ENCODE measurements at places on chromosomes 12 and 14.

- DNase-seq: no peak
These were observed 277.6 kb upstream of the PLEKHG7 start for GRCh38 chr12:92425165-92425564.

DNA sequence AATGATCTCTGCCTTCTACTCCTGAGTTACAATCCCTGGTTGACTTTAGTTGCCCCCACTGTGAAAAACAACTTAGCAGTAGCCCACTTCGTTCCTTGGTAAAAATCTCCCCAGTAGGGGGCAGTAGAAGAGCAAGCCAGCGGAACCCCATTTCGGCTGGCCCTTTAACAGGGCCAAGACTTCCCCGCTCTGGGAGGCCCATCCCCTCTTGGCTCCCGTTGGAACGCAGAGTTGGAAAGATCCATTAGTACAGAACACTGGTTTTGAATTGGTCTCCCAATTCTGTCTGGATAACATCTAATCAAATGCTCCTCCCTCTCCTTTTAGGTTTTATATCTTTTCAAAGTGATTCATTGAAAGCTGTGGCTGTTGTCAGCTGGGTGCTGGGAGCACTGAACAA lies 1133.3 kb downstream of the BCL11B start:
- peak; percentile 44 for DNase-seq

- DNase-seq: no peak
These were observed 102.5 kb downstream of the SLC41A2 start for GRCh38 chr12:104855599-104855998.

DNA sequence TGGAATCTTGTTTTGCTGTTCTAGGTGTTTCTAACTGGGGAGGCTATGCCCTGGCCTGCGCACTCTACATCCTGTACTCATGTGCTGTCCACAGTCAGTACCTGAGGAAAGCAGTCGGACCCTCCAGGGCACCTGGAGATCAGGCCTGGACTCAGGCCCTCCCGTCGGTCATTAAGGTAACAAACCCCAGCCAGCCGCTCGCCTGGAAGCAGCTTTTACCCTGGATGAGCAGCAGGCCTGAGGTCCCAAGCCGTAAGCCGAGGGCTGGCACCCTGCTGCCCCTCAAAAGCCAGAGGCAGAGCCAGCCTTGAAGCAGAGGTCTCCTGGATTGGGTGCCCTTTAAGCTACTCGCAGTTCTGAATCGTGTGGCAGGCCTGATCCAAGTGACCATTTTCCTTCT lies 29.1 kb downstream of the GPR68 start:
- DNase-seq: no peak

GRCh38 chr14:22547948-22548750 lies 40.9 kb downstream of the DAD1 start:
- no peak for DNase-seq

DNA sequence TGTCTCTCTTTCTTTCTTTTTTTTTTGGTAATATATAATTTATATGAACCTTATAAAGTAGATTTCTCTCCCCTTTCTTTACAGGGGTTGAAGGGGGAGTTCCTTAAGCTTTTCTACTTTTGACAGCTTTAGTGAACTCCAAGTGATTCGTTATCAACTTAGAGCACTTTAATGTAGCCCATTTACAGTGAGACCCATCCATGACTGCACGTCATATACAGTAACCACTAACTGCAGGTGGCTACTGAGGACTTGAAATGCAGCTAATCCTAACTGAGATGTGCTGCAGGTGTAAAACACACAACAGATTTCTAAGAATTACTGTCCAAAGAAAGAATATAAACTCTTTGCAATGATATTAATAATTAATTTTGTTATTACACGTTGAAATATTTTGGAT lies 582 bp downstream of the LRRIQ1 start:
- DNase-seq: no peak

DNA sequence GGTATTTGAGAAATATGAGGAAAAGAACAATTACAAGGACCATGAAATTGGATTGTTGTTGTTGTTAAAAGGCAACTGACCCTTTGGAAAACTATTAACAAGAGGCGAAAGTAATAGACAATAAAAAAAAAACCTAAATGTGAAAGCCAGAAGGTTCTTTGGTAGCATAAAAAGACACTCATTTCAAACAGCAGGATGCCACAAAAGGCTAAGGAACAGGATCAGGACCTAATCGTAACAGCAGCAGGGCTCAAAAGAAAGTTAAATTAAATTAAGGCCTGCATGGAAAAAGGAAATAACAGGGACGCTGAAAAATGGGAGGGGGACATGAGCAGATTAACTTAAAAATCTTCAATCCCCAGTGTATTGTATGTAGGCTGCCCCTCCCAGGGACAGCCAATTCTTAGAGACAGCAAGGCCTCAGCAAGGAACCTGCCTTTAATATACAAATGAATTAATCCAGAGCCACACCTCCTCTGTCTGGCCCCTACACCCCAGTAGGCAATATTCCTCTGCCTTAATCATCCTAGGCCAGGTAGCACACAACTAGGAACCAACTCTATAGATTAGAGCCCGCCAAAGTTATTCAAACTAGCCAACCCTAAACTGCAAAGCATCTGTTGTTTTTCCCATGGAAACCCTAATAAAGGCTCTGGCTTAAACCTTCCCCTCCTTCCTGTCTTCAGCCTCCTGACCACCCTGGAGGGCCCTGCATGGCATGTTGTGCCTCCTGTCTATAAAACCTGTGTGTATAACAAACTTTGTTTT lies 28.4 kb upstream of the AP4S1 start:
- DNase-seq: no peak

DNA sequence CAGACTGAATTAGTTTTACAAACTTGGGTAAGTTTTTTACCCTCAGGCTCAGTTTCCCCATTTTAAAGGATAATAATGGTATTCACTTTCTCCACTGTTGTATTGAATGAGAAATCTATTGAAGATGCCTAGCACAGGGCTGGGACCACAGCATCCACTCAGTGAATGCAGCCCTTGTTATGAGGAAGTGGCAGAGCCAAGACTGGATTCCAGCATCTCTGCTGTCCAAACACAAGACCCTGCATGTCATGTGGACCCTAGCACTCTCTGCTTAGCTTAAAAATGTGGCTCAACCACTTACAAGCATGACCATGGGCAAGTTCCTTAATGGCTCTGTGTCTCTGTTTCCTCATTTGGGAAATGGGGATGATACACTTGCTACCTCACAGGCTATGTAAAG lies 24.1 kb upstream of the TRIM9 start:
- no peak for DNase-seq

GRCh38 chr12:75964150-75964549 lies 67.4 kb downstream of the PHLDA1 start:
- DNase-seq: no peak

- no peak for DNase-seq
These were observed 60.6 kb downstream of the IFNG start for GRCh38 chr12:68098939-68099338.

DNA sequence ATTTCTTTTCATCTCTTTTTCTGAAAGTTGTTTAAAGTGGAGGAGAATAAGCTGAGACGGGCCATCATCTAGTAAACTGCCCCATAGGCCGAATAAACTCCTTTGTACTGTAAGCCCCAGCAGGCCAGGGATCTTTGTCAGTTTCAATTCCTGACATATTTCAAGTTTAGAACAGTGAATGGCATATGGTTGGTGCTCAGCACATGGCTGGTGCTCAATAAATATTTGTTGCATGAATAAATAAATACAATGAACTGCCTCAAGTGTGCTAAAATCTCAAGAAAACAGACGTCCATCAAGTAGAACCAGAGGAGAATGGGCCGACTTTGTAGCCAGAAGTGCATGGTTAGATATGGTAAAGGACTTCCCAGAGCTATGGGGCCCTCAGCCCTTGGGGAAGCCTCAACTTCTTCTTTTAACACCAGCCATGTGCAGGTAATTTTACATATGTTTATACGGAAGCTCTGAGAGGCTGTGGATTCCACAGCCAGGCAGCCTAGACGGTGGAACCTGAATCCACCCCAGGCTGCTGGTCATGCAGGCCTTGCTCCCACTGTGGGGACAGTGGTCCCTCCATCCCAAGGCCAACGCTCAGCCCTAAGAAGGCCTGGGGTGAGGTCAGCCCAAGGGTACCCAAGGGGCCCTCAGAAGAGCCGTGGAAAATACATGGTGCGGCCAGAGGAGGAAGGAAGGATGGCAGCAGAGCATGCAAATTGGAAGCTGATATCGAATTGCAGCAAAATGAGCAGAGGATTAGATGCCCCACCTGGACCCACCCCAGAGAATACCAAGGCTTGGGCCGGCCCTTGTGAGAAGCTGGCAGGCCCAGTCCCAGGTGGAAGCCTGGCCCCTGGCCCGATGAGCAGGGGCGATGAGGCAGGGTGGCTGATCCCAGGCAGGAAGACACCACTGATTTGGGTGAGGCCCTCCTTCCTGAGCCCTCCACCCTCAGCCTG lies 8.7 kb upstream of the AQP2 start:
- DNase-seq: no peak

DNA sequence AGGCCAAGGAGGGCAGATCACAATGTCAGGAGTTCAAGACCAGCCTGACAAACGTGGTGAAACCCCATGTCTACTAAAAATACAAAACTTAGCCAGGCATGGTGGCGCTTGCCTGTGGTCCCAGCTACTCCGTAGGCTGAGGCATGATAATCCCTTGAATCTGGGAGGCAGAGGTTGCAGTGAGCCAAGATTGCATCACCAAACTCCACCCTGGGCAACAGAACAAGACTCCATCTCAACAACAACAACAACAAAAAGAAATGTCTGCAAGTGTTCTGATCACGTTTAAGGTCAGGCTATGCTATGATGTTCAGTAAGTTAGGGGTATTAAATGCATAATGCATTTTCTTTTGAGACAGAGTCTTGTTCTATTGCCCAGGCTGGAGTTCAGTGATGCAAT lies 6.7 kb upstream of the PLD4 start:
- no peak for DNase-seq
